Fibroblast of the aortic adventitia (primary cell): ENCODE measurements at places on chromosomes 6 and 20. TPM values are rescaled to one million over a fixed set of nuclear protein-coding genes. Genes with fewer than 3 reads are reported as not detected.
A peak's percentile ranks its signal among the peaks of the same experiment; 100 is the strongest.

GRCh38 chr20:42173440-42173839 is 555.3 kb upstream of the CHD6 start:
- DNase-seq = no peak

The PRPH2 gene
- total RNA-seq = 0.72 and 1.3 TPM in 2 replicates

DNA sequence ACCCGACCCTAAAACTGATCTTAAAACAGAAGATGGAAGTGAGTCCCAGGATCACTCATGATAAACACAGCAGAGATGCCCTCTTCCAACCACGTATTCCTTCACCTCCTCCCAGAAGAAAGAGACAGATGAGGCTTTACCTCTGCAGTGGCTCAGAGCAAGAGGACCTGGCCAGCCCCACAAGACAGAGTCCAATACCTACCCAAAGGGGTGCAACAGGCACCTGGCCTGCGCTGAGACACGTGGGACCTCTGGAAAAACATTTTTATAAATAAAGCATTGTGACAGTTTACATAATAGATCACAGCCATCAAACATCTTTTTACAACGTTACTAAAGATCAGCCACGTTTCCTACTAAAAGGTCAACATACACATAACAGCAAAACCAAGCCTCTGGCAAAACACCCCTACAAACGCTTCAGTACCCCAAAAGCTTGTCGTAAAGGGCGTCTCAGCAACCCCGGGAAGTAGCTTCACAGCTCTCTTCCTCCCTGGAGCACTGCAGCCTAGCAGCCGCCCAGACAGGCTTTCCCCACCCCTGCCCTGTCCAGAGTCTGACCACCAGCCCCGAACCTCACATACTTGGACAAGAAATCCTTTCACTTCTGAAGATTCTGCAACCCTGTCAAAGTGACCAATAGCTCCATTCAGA is 2.9 kb downstream of the TAF4 start:
- DNase-seq = peak; percentile 8

The MAFB gene
- total RNA-seq = 1.5 and 42.8 TPM in 2 replicates

The RAD21L1 gene
- not detected in 2 replicates for total RNA-seq

GRCh38 chr20:33933469-33933909 is 60.2 kb upstream of the RALY start:
- peak; percentile 79 for DNase-seq

DNA sequence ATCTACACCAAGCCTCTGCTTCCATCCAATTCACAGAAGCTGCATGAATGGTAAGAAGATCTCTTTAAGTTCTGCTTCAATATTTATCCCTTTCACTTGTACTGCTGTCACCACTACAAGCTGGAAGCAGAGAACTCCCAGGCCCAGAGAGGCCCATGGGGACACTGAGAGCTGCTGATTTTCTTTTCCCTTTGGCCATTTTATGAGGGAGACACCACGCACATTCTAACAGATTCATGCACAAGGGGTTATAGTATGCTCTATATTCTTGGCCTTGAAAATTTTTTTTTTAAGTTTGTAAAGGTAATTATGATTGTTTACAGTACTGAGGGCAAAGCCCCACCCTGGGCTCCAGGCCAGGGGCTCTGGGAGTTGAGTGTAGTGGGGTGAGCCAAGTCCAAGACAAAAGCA is 88.4 kb downstream of the MYB start:
- no peak for DNase-seq

GRCh38 chr6:42505385-42505718 is 53.6 kb upstream of the TRERF1 start:
- DNase-seq = peak; percentile 48

The DDO gene
- total RNA-seq = 1.3 and 2.3 TPM in 2 replicates

The PRKN gene
- total RNA-seq = 2.0 and 4.0 TPM in 2 replicates

The ULBP3 gene
- 0.41 and 16.4 TPM in 2 replicates for total RNA-seq

DNA sequence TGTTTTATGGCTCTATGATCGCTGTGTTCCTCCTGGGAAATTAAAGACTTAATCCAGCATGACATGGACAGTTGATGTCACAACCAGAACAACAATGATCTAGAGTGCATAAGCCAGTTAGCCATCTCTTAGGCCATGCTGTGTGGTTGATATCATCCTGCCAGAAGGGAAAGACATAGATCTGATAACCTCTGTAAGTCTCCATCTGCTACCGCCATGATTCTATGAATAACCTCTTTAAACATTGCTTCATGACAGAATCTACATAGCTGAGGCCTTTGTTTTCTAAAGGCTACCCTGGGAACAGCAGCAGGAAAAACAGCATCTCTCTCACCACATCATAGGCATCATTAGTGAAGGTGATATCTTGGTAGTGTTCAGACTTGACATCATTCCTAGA is 117.6 kb upstream of the PHACTR1 start:
- no peak for DNase-seq

GRCh38 chr20:24828992-24829648 is 119.9 kb upstream of the CST7 start:
- DNase-seq = no peak

DNA sequence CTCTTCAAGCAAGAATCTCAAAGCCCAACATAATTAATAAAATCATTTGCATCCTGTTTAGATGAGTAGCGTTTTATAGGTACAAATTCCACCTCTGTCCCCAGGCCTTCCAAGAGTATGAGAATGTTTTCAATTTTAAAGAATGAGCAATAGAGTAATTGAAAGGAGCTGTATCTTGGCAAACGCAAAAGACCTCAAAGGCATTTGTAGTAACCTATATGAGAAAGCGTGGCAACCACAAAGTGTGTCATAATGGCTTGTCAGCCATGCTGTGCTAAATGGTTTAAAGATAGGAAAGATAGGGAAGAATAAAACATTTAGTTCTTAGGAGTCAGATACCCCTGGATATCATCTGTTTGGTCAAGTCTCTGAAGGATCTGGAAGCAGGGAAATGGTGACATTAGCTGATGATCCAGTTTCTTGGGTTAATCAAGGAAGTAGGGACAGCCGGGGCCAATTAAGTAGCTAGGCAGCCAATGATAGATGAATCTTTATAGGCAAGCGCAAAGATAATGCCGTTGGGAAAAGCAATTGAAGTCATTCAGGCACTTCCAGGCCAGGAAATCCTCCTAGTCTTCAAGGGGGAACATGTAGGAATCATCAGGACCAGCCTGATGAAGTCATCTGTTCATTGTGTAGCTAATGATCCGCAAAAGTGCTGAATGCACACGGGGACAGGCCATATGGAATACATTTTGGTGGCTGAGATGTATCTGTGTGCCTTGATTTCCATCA is 71.5 kb upstream of the ISM1 start:
- no peak for DNase-seq

- DNase-seq = no peak
These were observed 212.1 kb downstream of the BTBD9 start for GRCh38 chr6:38427492-38428210.

- DNase-seq = no peak
These were observed 89.1 kb upstream of the E2F3 start for GRCh38 chr6:20312606-20313005.

The NELFE gene
- total RNA-seq = 36.6 and 109 TPM in 2 replicates

- DNase-seq = no peak
These were observed 560.7 kb upstream of the NOX3 start for GRCh38 chr6:156016186-156016976.

DNA sequence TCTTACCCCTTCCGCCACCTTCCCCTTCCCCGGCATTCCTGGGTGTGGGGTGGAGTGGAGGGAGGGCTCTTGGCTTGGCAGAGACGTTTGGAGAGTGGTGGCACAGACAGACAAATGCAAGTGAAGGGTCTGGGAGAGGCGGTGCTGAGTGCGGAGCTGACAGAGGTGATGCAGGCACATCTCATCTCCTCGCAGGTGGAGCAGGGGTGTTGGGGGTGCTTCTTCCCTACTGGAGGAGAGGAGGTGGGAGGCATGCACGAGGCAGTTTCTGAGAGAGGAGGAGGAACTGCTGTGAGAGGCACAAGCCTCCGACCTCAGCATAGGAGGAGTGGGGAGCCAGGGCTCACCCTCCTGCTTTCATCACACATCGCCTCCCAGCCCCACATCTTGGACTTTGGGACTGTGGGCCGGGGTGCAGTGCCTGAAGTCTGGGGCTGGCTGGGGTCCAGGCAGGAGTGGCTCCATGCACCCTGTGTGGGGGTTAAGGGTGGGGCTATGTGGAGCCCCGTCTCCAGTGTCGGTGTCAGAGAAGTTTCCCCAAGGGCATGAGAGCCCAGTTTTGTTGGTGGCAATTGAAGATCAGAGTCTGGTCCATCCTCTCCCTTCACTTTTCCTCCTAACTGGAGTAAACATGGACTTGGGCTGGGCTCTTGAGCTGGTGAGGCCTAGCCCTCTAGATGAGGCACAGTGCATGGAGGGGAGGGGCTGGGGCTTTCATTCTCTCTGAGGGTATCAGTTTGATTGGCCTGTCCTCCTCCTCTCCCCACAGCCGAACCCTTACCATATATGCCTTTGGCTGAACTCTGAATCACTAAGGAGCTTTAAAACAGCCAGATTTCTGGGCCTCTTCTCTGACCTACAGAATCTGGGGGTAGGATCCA is 20.2 kb upstream of the SLC22A7 start:
- DNase-seq = peak; percentile 3

The LRP11 gene
- 20.0 and 74.1 TPM in 2 replicates for total RNA-seq

- peak; percentile 65 for DNase-seq
These were observed at the start of gene TGM2 for GRCh38 chr20:38165089-38165965. Gene TGM2, minus strand, starts transcription at chr20:38165270. Its CDS starts 72 bp downstream, at chr20:38165198.

DNA sequence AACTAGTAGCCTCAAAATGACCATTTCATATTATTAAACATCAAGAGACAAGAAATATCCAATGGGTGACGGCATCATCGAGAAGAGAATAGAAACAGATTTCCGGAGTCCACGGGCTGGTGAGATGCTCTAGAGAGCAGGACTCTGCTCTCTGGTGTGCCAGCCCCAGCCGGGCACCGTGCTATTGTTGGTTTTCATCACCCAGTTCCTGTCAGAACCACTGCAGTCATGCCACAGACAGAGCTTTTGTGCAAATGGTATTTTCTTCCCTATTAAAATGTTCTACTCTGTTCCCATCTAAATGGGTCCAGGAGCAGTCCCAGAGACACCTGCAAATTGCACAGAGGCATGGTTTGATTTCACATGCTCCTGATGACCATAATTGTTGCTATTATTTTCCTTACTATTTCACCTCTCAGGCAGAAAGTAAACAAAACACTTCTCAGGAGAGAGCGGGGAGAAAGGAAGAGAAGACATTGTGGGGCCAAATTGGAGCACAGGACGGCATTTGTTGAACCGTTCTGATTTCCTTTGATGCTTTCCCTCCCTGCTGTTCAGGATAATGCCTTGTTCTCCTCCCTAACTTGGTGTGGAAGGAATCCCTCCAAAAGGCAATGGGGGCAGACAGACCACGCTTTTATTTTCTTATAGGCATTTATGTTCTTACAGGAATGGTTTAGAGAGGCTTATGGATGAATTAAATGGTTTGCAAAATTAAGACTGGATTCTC is 11.4 kb upstream of the RAMACL start:
- DNase-seq = no peak

- DNase-seq = no peak
These were observed 145.6 kb downstream of the MTFR2 start for GRCh38 chr6:136104556-136104955.

DNA sequence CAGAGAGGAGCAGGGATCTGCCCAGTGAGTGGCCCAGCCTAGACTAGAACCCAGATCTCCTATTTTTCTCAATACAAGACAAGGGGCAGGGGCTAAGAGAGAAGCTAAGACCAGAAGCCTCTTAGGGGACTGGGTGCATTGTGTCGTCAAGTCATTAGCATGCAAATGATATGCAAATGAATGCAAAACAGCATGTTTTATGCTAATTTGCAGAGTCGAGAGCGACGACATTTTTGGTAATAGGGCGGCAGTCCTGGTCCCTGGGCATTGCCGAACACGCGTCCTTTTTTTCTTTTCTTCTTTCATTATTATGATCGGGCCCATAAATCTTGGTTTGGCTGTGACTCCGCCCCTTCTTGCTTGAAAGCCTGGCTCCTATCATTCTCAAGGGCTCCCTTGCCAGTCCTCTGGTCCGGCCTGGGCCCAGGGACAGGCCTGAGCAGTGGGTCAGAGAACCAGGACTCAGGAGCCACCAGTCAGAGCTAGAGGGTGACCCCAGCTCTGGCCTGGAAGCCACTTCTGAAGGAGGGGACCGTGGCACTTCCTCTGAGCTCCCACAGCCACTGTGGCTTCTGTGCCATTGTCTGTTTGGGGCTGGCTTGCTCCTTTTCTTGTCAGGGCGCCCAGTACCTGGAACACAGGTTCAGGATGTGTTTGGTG is 32.0 kb upstream of the SCRT2 start:
- no peak for DNase-seq

GRCh38 chr6:43877463-43878126 is 107.6 kb downstream of the VEGFA start:
- no peak for DNase-seq

The HCK gene
- not detected in 2 replicates for total RNA-seq

DNA sequence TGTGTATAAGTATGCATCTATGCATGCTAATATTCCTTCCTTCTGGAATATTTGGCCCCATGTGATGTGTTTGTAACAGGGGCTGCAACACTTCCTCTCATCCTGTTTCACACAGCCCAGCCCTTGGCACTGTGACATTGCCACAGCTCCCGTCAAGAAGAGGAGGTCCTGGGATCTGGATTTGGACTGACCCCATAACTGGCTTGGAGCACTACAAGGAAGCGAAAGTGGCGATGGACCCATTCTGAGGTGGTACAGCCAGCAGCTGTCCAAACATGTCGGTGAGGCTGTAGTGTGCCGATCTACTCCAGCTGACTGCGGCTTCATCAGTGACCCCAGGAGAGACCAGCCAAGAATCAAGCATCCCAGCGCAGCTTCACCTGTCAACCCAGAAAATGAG is 18.2 kb downstream of the SYNDIG1 start:
- DNase-seq = no peak

The DYNLRB1 gene
- total RNA-seq = 30.0 and 144 TPM in 2 replicates

DNA sequence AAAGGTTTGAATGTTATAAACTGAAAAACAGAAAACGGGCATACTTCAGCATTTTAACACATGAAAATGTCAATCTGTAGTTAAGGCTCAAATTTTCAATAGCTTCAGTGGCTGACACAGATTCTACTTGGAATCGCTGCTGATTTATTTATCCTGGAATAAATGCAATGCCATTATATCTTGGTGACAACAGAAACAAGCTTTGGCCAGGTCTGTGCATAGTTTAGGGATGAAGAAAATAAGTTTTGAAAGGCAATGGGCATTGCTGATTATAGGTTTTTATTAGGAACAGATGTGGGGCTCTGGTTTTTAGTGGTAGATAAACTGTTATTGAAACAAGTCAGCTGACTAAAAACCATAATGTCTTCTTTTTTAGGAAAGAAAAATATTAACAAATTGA is 96.8 kb upstream of the SOX4 start:
- DNase-seq = peak; percentile 49

GRCh38 chr6:7868926-7869325 is 41.7 kb downstream of the TXNDC5 start:
- no peak for DNase-seq
